Stimulated activated CD4-positive, alpha-beta T cell treated with anti-CD3 and anti-CD28 coated beads, TNF-alpha, amount 100 ng/mL, for 48 hours (primary cell): ENCODE measurements at places on chromosomes 6 and 20.

- no peak for DNase-seq
Observed at GRCh38 chr6:52725535-52726192, 37.6 kb downstream of the GSTA2 start.

DNA sequence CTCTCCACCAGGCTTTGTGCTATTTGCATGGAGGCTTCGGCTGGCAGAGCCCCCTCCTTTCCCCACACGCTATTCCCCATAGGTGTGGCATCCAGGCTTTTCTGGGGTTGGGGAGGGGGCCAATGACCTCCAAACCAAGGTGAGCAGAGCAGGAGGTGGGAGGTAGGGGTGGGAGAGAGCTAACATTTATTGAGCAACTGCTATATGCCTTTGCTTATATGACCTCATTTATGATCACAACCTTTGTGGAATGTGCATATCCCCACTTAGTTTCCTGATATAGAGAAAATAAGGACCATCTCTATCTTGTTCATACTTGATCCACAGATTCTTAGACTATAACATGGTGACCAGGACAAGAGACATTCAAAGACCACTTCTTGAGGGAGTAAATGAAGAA lies 17.8 kb upstream of the SLC22A7 start:
- DNase-seq: no peak

DNA sequence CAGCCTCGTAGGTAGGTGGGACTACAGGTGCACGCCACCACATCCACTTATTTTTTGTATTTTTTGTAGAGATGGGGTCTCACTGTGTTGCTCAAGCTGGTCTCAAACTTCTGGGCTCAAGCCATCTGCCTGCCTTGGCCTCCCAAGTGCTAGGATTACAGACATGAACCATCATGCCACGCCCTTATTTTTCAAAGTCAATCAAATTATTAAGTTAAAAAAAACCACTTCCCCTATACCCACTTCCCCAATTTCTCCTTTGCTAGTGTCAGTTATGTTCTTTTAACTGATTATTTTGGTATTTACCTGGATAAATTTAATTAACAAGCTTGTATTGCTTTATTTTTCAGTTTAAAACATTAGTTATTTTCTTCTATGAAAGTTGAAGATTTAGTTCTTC lies 49.6 kb downstream of the RIOK1 start:
- DNase-seq: no peak

GRCh38 chr20:57450419-57450818 lies 59.2 kb downstream of the RBM38 start:
- DNase-seq: no peak

- DNase-seq: no peak
Observed at GRCh38 chr6:1641343-1641885, 31.7 kb downstream of the FOXC1 start.
